H9 (cell line): ENCODE measurements at places on chromosomes 1 and 21.

DNA sequence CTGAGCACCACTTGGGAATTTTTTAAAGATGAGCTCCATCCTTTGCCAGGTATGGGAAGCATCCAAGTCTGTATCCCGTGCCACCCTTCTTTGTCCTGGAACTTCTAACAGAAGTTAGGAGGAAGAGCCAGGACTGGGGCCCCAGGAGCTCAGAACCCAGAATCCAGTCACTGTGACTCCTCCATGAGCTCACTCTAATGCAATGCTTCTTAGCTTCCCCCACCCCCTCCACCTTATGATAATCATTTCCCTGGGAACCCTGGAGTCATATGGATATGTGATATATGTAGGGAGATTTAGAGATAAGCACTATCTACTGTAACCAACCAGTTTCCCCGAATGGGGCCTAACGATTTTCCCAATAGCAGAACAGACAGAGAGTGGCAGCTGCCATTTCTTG lies 758 bp upstream of the SPRR5 start:
- DNase-seq = no peak

- no peak for DNase-seq
Observed at GRCh38 chr1:243980471-243980870, 70.6 kb upstream of the ZBTB18 start.

GRCh38 chr1:23838401-23838866 lies 13.2 kb upstream of the HMGCL start:
- peak; percentile 64 for DNase-seq

DNA sequence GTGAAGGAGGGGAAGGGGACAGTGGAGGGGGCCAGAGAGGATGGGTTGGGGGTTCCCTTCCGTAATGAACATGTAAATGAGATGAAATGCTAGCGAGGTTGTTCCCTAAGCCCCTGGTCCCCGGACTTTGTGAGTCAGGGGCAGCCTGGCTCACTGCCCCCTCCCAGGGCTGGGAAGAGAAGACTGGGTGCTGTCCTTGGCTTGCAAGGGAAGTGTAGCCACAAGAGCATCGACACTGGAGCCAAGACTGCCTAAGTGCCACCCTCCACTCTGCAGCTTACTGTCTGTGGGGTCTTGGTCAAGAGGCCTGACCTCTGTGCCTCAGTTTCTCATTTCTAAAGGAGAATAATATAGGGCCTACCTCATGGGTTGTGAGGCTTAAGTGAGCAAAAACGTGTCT lies 483 bp downstream of the PEAR1 start:
- DNase-seq = no peak

DNA sequence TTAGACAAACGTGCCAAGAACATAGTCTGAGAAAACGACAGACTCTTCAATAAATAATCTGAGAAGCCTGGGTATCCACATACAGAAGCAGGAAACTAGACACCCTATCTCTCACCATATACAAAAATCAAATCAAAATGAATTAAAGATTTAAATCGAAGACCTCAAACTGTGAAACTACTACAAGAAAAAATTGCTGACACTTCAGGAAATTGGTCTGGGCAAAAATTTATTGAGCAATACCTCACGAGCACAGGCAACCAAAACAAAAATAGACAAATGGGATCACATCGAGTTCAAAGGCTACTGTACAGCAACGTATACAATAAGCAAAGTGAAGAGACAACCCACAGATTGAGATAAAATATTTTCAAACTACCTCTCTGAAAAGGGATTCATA lies 292.8 kb upstream of the RGS18 start:
- no peak for DNase-seq

DNA sequence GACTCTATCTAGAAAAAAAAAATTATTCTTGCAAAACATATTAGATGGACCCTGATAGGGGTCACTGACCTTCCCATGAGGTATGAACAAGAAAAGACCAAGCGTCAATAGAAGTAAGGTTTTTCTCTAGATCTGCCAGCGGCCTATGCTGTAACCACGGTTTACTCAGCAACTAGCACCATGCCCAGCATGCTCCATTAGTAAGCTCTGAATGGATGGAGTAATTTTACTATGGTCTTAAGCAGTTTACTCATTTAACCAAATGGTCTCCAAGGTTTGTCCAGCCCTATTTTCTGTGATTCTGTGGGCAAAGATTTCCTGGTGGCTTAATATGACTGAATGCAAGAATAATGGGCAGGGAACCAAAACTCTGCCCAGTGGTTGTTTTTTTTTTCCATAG lies 113.9 kb downstream of the ADSS2 start:
- peak; percentile 3 for DNase-seq

- no peak for DNase-seq
Observed at GRCh38 chr1:29122682-29123052, 1.0 kb downstream of the TMEM200B start.

DNA sequence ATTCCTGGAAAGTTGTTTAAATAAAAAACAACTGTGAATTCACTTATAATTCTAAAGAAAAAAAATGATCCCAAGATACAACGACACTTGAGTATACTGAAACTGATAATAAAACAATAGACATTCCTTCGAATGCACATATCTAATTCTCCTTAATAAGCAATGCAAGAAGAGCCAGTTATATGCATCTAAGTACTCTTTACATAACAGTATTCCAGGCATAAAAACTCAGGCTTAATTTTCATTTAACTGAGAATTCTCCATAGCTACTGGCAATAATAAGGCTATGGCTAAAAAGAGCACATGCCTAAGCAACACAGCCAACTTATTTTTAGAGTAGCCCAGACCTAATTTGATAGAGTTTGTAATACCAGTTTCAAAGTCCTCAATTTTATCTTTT lies 31.2 kb downstream of the SASS6 start:
- no peak for DNase-seq

DNA sequence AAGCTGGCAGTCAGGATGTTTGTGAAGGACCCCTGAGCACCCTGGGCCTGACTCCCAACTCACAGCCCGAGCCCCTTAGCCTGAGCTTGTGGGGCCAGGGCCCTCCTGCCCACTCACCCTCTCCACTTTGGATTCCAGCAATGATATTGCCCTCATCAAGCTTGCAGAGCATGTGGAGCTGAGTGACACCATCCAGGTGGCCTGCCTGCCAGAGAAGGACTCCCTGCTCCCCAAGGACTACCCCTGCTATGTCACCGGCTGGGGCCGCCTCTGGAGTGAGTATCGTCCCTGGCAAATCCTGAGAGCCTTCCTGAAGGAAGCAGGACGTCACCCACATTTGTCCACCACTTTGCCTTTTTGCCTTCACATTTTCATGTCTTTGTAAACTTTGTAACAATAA lies 5.0 kb downstream of the CTRC start:
- DNase-seq = no peak

- DNase-seq = no peak
Observed at GRCh38 chr1:38611664-38612211, 247.8 kb downstream of the RRAGC start.

DNA sequence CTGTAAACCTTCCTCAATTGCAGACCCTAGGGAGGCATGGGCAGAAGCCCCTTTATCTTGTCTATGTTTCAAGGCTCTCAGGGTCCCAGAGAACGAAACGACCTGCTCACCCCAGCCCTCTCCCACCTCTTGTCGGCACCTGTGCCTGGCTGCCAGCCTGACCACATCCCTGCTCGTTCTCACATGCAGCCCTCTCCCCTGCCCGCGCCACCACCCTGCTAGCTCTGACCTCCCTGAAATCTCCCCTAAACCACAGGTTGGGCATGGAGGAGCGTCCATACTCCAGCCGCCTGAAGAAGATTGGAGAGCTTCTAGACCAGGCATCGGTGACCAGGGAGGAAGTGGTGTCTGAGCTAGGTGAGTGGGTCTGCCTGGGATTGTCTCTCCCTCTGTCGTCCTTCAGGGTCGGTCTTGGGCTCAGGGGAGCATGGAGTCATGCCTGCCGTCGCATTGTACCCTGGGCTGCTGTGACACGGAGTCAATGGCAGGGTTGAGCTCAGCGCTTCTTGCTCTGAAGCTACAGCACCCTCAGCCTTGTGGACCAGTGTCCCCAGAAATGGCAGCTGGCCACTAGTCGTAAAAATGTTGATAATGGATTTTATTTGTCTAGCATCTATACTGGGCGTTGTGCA lies 3.6 kb downstream of the ADPRS start:
- DNase-seq = no peak

- DNase-seq = no peak
Observed at GRCh38 chr1:159919236-159919865, 6.0 kb downstream of the TAGLN2 start.
